ENCODE measurements at places on chromosomes 2 and 18. TPM values are rescaled to one million over a fixed set of nuclear protein-coding genes. Genes with fewer than 3 reads are reported as not detected.

Gene SERPINB5
- 25.5 TPM for total RNA-seq

Gene RND3
- total RNA-seq, result 99.1 TPM

Gene IL36G
- total RNA-seq, result not detected

Gene PLGLB1
- 2.7 TPM for total RNA-seq

Gene ACMSD
- not detected for total RNA-seq

Gene NXPH2
- not detected for total RNA-seq

Gene DDX1
- total RNA-seq, result 54.2 TPM

Gene CFC1
- total RNA-seq, result not detected

Gene COLEC11
- 2.4 TPM for total RNA-seq

Gene POTEI
- total RNA-seq, result not detected

Gene MEMO1
- 29.5 TPM for total RNA-seq

- DNase-seq, result no peak
Observed at GRCh38 chr18:40929399-40929798, 1025.6 kb upstream of the PIK3C3 start.

GRCh38 chr18:31438402-31438801, 9.1 kb upstream of the DSG3 start:
- no peak for DNase-seq

GRCh38 chr2:71671203-71671854, 218.0 kb downstream of the DYSF start:
- DNase-seq, result no peak

GRCh38 chr18:73006331-73006730, 138.5 kb upstream of the NETO1 start:
- no peak for DNase-seq

DNA sequence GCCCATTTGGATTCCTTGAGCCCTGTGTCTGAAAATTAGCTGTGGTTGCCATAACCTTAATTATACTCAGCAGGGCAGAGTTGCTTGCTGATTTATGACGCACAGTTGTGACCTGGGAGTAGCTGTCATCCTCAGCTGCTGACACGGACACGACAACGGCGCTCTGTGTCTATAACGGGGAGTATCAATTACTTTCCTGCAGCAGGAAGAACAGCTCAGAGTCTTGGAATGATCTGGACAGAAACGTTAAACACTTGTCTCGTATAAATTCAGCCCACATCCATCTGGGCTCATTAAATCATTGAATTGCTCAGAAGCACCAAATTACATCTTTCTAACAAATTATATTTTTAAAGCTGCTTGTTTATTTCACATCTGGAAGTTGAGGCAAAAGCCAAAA, 116.3 kb downstream of the SEPTIN10 start:
- DNase-seq, result no peak

DNA sequence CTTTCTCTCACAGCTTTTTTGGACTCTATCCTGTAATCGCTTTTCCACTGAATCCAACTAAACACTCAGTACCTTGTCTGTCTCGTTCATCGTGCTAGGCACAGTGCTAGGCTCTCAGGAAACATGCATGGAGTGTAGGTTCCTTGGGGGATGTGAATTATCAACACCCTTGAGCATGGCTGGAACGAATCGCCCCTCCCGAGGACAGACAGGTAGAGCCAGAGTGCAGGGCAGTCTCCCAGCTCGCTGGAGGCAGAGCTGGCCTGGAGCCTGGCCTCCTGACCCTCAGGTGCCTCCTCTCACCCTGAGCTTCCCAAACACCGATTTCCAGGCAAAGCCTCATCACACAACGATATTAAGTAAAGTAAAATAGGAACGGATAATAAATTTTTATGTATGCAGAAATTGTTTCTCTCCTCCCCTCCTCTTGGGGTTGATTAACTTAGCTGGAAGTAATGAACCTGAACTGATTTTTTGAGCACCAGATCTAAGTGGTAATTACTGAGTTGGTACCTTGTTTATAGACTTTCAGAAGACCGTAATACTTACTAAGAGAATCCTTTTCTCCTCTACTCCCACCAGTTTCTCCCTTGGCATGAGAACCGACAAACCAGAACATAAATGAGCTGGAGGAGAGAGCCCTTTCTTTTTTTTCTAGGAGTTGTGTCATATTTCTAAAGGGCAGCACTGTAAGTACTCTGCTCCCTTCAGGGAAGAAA, 90.5 kb downstream of the MSH2 start:
- no peak for DNase-seq

DNA sequence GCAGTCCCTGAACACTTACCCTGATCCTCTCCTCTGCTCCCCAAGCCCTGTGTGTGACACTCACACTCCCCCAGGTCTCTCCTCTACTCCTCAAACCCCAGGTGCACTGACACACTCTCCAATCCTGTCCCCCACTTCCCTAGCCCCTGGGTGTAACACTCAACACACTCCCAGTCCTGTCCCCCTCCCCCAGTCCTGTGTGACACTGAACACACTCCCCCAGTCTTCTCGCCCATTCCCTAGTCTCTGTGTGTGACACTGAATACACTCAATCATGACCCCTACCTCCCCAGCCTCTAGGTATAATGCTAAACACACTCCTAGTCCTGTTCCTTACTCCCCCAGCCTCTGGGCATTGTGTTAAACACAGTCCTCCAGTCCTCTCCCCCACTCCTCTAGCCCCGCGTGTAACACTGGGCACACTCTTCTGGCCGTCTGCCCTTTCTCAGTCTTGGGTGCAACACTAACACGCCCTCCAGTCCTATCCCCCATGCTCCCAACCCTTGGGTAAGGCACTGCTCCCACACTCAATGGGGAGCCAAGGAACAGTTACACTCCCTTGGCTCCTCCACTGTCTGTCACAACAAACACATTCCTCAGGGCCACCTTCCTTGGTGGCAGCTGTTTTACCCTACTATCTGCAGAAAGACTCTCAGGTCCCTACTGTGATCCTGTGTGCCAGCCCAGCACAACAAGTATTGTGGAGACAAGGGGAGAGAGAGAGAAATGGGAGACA, 82.5 kb upstream of the PKDCC start:
- DNase-seq, result no peak

DNA sequence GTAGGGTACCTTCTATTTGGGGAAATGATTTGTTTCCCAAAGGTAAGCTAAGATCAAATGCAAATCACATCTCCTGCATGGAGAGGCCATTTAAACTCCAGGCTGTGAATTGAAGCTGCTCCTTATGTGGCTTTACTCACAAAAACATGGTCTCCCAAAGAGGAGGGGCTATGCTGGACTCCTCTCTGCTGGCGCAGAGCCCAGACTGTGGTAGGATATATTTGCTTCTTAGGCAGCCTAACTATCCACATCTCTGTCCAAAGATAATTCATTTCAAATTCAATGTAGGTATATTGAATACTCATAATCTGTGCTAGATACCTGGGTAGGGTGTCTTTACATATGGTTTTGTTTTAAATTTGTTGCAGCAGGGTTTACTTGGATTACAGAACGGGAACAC, 358.5 kb downstream of the ALK start:
- DNase-seq, result no peak

DNA sequence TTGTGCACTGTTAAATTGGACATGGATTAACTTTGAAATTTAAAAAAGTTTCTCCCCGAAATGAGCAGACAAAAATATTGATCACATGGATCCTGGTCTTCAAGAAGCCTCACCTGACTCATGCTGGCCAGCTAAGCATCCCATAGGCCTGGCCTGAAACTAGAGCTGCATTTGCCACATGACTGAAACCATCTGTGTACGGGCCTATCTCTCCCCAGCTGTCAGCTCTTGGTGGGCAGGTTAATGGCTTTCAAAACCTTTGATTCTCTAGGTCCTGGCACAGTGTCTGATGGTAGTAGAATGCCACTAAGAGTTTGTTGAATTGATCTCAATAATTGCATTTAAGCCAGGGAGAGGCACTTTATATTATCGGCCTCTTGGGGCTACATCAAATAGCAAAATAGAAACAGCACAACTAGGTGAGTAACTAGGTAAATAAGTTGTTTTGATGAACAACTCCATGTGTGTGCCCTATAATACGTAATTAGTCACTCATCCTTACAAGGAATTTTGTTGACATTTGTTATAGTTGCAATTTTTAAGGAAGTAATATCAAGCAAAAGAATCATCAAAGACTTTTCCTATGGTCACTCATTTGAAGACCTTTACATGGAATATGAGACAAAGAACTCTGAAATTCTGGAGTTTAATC, 251.1 kb downstream of the SP3 start:
- DNase-seq, result no peak

DNA sequence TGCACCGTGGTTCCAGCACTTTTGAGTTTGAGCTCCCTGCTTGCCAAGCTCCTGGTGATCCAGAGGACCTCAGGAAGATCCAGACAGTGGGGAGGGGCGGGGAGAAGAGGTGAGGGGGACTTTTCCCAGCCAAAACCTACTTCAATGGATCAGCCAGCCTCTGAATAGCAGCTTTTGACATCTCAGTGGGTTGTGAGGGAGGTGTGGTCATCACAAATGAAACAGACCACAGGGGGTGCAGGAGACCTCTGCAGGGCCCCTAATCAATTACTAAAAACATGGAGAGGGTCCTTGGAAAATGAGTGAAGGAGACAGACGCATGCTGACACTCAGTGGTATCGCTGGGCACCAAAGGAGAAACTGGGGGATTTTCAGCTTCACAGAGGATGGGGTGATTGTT, 372.7 kb downstream of the ZNF521 start:
- no peak for DNase-seq

- peak; percentile 76 for DNase-seq
Observed at GRCh38 chr2:180125245-180125962, 118.3 kb upstream of the CWC22 start.

GRCh38 chr2:137525641-137526190, 438.6 kb upstream of the HNMT start:
- DNase-seq, result no peak

- peak; percentile 89 for DNase-seq
Observed at GRCh38 chr18:11859903-11860407, 8.7 kb downstream of the CHMP1B start.

DNA sequence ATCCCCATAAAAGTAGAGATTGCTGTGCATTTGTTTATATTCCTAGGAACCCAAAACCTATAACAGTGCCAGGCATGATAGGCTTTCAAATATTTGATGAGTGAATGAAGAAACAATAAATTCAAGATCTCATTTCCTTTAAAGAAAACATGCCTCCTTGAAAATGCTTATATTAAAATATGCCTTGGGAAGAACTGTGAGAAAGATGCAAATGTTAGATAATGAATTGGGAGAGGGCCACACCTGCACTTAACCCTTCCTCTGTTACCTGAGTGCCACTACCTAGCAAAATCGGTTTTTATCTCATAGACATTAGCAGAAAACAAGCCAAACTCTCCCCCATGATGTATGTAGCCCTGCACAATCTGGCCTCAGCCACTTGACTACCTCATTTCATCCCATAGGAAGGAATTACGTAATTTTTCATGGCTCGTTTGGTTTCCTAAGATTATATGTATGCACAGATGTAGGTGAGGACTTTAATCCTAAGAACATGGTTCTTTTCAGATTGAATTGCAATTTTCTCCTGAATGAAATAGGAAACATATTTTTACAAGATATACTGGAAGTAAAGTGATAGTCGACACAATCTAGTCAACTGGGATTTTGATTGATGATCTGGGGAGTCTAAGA, 25.2 kb downstream of the GULP1 start:
- DNase-seq, result no peak

DNA sequence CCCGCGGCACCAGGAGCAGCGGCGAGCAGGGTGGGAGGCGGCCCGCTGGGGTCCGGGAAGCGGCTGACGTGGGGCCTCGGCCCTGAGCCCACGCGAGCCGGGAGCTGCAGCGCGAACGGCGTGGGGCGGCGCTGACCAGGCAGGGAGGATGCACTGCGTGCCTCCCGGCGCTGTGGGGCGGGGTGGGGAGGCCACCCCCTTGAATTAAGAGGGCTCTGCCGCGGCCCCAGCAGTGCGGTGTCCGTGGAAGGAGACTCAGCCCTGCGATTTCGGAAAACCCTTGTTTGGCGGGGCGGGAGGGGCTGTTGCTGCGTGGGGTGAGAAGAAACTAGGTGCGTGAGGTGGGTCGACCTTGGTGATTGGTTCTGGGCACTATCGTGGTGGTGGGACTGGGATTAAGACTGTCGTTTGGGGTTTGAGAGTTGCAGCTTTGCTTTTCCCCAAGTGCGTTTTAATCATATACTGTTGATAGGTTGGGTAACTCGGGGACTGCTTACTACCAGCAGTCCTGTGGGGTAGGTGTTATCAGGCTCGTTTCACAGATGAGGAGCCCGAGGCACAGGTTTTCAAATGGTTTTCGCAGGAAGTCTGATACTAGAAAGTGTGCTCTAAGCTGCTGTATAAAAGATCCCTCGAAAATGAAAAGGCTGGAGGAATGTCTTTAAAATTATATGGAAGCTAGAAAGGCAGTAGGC, 722 bp downstream of the ACSL3 start:
- DNase-seq, result no peak

DNA sequence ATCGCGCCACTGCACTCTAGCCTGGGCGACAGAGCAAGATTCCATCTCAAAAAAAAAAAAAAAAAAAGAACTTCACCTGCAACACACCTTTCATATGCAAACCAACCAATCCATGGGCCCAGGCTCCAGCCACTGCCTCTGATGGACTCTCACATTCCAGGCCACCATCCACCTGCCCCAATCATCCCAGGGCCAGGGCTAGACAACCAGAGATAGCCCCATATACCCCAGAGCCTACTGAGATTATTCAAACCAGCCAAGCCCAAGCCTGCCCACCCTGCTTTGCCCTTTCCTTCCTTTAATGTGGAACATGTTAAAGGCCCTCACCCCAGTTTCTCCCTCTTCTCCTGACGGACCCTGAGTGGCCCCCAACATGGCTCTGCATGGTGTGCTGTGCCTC, 57.0 kb downstream of the MRPL35 start:
- DNase-seq, result no peak

Measured in PC-9 (cell line).